ENCODE measurements at places on chromosomes 6 and 20.

DNA sequence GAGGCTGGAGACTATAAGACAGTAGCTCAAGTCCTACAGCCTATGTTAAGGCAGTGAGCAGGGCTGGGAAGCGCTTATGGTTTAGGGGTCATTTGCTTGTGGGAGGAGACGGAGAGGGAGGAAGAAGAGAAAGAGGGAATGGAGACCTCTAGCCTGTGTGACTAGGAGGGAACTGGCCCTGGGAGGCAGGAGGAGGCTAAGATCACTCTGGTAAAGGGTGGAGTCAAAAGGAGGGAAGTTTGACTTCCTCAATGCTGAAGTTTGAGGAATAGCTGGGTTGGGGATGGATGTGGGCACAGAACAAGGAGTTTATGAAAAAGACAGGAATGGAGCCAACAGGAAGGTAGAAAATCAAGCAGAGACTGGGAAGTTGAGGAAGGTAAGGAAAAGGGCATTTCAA is 6.4 kb upstream of the BACH2 start:
- DNase-seq = no peak

DNA sequence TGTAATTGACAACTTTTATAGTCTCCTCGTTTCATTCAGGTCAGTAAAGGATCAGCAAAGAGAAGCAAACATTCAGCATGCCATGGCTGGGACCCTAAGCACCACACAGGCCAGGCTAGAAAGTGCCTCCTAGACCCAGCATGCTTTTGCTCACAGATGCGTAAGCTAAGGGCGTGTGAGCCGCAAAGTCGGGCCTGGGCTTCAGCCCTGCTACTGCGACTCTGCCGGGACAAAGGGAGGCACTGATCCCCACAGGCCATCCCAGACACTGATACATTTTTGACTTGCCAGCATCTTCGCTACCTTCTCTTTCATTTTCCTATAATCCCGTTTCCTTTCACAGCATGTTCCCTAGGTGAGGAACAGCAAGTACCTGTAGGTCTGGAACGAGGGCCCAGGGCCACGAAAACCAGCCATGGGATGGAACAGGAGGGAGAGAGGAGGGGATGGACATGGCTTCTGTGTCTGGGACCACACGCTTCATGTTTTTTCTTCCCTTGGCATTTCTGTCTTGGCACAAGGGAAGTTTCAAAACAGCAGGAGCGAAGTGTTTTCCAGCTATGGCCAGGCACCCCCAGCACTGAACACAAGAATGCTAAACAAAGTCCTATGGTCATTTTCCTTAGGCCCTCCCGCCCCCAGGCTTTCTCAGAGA is 42.6 kb downstream of the IRF4 start:
- no peak for DNase-seq

DNA sequence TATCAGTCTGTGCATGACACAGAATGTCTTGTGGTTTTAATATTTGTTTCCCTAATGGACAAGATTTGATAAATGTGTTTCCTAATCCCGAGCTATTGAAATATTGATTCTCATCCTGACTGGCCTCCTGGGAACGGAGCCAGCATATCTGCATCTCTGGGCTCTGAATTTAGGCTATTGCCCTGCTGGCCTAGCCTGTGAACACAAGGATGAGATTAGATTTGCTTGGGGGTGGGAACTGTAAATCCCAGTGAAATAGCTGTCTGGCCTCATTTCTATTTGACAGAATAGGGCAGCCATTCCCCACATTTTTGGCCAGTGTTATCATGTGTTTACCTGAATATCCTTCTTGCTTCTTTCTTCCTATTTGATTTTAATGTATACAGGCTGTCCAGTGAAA is 198.4 kb upstream of the SOX4 start:
- DNase-seq = no peak

- no peak for DNase-seq
These were observed 457.9 kb downstream of the HDGFL1 start for GRCh38 chr6:23027281-23027680.

GRCh38 chr20:23125159-23125558 is 39.0 kb upstream of the CD93 start:
- no peak for DNase-seq

DNA sequence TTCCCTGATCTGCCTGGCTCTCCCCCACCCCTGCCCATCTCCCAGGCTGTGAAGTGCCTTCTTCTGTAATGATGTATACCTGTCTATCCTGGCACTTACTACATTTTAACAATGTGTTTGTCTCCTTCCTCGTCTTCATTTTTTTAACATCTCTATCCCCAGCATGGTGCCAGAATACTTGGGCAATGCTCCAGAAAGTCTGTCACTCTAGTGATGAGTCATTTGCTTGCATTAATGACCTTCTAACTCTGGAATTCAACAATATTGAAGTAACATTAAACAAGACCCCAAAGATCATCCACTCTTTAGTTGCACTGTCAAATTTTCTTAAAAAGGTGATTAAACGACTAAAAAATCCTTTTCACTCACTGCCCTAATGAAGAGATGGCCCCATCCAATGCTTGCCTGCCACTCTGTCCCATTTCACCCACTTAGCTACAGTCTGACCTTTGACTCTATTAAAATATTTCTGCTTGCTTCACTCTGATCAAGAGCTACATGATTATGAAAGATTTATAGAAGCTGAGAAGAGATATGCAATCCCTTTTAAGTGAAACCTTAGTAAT is 7.7 kb upstream of the KLHL31 start:
- DNase-seq = no peak

- DNase-seq = no peak
These were observed 353.1 kb downstream of the MAFB start for GRCh38 chr20:40335901-40336351.
